Suppressor macrophage treated with lipopolysaccharide for 4 hours (primary cell): ENCODE measurements at places on chromosomes 11 and 22.

DNA sequence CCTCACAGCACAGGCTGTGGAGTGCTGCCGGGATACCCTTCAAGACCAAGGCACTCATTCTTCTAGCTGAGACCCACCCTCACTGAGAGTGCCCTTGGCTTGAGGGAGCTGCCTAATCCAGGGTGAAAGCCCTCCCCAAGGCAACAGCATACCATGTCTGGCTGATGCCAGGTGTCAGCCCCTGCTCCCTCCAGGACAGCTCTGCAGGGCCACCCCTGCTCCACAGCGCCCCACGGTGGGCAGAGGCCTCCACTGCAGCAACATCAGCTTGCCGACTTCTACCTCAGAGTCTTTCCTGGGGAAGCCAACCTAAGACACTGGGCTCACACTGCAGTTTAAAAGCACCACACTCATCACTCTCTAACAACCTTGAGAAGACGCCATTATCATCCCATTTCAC is 29.0 kb downstream of the TTLL1 start:
- DNase-seq = peak; percentile 17

GRCh38 chr11:133968300-133968699 is 11.5 kb upstream of the IGSF9B start:
- DNase-seq = no peak

DNA sequence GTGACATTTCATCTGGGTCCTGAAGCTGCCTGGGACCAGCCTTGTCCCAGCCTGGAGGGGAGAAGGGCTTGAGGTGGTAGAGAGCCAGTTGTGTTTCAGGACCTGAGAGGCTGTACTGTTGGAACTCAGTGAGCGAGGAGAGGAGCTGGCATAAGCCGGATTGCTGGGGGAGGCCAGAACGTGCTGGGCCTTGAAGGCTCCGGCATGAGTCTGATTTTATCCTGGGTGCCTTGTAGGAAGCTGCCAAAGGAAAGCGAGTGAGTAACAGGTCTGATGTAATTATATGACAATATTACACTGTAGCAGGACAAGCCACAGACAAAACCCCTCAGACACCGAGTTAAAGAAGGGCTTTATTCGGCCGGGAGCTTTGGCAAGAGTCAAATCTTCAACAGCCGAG is 17.2 kb downstream of the AP2A2 start:
- peak; percentile 28 for DNase-seq

GRCh38 chr11:25065746-25066145 is 568.9 kb downstream of the LUZP2 start:
- no peak for DNase-seq

DNA sequence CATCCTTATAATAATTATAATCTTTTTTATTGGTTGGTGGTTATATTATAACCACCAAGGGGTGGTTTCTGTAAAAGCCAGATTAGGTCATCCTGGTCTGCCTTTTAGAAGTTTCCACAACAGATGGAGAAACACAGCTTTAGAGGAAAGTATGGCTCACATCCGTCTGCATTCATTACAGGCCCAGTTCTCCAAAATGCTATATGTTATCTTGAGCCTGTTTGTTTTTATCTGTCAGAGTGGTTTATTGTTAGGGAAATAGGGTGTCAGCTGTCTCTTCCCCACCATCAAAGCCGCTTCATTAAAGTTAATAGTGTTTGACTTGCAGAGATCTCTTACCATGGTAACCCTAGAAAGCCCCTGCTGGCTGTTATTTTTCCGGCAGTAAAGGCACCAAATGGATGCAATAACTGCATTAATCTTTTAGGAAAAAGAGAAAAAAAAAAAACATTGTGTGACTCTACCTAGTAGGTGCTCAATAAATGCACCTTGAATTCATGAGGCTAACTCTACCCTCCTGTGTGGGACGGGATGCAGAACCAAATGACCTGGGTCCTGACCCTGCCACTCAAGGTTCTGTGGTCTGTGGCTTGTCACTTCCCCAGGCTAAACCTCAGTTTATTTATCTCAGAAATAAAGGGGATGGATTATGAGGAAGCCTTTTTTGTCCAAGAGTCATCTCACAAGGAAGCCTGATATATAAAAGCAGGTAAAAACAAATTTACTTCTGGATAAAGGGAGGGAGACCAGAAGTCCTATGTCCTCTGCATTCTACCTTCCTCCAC is 118.3 kb downstream of the WT1 start:
- peak; percentile 5 for DNase-seq
